ENCODE measurements at places on chromosomes 6 and 20.

DNA sequence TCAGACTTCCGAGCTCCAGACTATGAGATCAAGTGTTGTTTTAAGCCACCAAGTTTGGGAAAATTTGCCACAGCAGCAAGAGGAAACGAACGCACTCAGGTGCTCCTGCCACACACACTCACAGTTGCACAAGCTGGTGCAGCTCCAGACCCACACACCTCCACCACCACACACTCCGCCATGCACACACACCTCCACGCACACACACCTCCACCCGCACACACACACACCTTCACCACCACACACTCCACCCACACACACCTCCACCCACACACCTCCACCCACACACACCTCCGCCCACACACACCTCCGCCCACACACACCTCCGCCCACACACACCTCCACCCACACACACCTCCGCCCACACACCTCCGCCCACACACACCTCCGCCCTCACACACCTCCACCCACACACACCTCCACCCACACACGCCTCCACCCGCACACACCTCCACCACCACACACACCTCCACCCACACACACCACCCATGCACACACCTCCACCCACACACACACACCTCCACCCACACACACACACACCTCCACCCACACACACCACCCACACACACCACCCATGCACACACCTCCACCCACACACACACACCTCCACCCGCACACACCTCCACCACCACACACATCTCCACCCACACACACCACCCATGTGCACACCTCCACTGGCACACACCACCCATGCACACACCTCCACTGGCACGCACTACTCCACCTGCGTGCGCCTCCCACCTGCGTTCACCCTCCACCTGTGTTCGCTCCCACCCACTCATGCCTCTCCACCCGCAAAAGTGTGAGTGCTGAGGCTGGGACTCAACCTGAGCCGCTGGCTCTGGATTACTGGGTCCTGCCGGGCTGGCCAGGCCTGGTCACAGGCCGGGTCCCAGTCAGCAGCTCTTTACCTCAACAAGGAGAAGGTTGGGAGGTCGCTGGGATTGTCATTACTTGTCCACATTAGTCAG lies 175.6 kb downstream of the BMP7 start:
- DNase-seq: no peak

GRCh38 chr20:6663751-6664388 lies 103.6 kb upstream of the BMP2 start:
- no peak for DNase-seq

DNA sequence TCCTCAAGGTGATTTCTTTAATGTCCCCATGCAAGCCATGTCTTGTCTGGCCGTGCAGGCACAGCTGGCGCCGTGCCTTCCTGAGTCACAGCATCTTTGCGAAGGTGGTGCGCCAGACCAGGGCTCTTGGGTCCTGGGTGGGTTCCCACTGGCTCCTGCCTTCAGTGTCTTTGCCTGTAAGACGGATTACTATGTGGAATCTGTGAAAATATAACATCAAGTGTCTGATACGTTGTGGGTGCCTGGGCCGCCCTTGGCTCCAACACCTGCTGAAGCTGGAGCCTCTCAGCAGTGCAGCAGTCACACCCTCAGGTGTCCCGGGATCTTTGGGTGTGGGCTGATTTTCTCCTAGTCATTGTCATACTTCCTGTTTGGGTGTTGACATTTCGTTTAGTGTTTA lies 3.2 kb downstream of the OSBPL2 start:
- DNase-seq: no peak

- DNase-seq: no peak
Measured at GRCh38 chr6:36692220-36692619, 5.4 kb upstream of the RAB44 start.

- DNase-seq: peak; percentile 16
Measured at GRCh38 chr20:5000263-5001173, 792 bp downstream of the SLC23A2 start.

DNA sequence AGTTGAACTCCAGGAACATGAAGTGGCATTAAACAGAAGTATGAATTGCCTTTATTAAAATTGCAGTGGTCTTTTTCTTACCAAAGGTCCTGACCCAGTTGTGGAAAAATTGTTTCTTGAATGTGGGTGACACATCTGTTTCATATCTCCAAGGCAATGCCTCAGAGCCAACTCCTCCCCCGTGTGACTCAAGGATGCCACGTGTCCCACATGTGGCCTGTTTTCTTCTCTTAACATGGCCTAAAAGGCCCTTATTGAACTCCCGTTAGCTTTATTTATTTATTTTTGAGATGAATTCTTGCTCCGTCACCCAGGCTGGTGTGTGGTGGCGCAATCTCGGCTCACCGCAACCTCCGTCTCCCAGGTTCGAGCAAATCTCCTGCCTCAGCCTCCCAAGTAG lies 128.4 kb upstream of the ESR1 start:
- DNase-seq: no peak

GRCh38 chr6:110307368-110307767 lies 50.8 kb downstream of the METTL24 start:
- no peak for DNase-seq

GRCh38 chr20:35297155-35297554 lies 4.9 kb upstream of the FAM83C start:
- no peak for DNase-seq

GRCh38 chr6:165884813-165885765 lies 222.0 kb upstream of the PDE10A start:
- DNase-seq: peak; percentile 20

DNA sequence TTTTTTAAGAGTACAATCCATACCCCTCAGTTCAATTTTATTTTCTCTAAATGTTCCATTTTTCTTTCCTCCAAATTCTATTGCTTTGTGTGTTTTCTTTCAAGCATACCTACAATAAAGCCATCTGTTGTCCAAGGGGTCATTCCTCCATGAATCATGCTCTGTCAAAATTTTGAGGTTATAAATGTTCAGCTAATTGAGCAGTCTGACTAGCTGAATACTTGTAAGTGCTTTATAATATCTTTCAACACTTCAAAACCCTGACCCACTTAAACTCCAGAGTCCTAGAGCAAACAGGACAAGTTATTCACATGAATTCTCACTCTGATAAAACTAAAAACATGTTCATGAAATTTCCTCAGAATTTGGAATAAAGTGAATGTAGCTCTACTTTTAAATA lies 33.4 kb upstream of the EYA4 start:
- no peak for DNase-seq

- no peak for DNase-seq
Measured at GRCh38 chr6:51855310-51856082, 231.9 kb downstream of the PKHD1 start.

DNA sequence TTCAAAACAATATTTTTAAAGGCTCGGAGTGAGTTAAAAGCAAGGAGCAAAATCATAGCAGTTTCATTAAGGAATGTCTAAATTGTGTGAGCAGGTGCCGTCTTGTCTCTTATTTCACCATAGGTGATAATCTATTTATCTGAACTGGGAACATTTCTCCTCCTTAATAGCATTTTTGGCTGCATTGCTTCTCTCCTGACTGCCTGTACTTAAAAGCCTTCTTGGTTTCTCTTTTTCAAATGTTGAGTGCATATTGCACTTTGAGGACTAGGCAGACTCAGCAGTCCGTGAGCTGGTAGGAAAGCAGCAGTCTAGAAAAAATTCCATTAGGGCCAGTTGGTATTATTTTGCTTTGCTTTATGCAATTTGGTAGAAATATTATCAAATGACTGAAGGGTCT lies 645.9 kb downstream of the GRIK2 start:
- no peak for DNase-seq

DNA sequence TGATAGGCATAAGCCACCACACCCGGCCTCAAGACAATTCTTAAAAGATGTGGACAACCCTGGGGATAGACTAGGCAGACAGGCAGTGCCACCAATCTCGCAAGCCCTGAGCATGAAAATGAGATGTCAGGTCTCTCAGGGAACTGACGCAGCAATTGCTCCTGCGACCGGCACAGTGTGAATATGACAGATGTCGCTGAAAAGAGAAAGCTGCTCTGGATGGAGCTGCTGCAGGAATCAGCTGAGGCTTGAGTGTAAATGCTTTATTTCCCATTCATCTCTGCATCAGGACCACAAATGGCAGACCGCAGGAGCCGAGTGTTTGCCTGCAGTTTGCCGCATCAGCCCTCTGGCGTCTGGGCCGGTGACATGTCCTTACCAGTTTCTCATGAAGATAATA lies 68.4 kb downstream of the TFAP2C start:
- DNase-seq: no peak

- DNase-seq: no peak
Measured at GRCh38 chr6:87798393-87799278, 96.6 kb upstream of the AKIRIN2 start.

DNA sequence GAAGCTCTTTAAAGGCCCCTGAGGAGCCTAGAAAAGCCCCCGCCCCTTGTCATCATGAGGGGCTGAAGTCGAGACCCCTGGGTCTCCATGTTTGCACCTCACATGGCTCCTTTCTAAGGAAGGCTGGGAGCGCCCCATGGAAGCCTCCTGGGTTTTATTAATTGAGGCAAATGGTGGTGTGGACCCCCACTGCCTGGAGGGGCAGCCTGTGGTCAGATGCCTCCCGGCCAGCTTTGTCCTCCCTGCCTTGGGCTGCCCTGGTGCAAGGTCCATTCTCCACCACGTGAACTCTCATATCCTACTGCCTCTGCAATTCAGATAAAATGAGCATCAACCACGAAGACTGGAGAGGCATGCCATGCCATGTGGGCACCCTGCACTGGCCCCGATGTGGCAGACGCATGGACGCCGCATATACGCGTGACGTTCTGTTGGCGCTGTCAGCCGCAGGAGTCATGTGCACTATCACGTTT lies 295.5 kb downstream of the TAF4 start:
- no peak for DNase-seq

DNA sequence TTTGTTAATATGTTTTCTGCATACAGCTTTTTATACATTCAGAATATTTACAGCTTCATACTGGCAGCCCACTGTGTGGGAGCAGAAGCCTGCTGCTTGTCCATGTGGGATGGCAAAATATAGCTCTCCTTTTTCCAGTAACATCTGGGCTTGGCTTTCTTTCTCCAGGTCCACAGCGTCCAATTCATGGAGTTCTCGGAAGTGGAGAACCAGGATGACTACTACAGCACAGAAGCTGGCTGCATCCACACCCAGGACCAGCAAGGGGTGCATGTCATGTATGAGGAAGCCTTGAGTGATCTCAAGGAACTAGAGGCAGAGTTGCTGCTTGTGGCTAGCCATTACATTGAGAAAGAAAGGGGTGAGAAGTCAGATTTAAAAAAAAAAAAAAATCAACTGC lies 143.1 kb downstream of the CD164 start:
- DNase-seq: no peak

DNA sequence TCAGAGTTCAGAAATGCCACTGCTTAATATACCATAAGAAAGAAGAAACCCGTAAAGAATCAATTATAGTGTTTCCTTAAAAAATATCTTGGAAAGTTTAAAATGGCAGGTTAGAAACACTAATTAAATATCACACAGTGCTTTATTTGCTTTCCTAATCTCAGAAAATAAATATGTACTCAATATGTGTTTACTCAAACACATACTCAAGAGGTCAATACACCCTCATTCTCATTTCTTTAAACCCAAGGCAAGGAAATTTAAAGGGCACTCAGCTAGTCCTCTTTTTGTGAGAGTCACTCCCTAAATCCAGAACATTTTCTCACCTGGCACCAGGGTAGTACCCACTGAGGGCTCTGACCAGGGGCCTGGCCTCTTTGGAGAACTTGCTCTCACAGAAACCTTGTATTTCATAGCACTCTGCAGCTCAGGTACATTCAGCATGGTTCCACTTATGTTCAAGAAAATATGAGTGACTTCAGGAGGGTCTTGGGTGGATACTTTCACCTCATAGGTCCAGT lies 38.2 kb downstream of the ROS1 start:
- DNase-seq: no peak

DNA sequence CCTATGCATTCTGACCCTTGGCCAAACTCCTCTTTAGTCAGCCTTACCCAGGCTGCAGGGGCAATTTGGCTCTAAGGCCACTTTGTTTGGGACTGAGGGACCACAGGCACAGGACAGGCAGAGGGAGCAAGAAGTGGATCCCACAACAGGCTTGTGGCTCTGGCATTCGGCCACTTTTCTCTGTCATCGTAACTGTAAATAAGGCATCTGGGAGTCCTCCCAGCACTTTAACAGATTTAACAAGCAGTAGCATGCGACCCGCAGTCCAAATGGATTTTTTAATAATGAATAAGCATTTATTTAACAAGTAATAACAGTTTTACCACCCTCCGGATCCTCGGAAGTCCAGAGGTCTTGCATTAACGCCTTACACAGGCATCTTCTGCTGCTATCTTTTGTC lies 16.1 kb upstream of the CDH22 start:
- DNase-seq: no peak

DNA sequence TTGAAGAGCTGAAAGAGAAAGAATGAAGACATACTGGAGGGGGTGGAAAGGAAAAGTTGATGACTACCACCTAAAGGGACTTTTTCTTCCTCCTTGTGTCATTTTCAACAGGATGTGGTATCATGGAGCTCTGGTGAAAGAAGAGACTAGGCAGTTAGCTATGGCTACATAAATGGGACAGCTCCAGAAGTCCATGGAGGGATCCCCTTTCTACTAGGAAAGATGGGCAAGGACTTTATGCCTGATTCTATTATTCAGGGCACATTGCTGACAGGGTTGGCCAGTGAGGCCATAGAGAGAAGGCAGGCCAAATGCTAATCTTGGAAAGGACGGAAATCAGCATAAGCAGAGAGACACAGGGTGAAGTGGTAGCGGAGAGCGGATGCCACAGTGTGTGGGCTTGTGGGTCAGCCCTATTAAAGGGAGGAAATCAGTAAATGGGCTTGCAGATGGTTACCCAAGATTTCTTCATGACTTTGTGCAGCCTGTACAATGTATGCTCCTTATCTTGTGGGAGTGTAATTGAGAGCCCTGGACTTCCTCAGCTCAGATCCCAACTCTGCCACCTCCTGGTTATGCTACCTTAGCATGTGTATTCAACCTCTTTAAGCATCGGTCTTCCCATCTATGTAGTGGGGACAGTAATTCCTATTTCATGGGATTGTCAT lies 77.4 kb upstream of the TMEM170B start:
- no peak for DNase-seq

GRCh38 chr6:52566853-52567279 lies 10.0 kb downstream of the TRAM2 start:
- no peak for DNase-seq

DNA sequence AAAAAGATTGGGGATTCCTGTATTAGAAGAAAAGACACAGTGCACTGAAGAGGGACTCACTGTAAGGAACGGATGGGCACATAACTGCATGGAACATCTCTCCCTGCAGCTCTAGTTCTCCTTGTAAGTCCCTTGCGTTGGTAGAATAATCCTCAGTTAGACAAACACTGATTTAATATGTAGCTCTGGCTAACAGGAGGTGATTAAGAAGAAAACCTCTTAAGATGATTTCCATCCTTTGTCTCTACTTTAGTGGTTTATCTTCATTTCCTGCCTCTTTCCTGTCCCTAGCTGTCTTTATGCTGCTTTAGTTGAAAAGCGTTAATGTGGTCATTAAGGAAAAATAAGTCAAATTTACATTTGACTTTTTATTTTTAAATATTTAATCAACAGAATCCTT lies 86.6 kb downstream of the SLC16A10 start:
- no peak for DNase-seq
